Stimulated activated CD8-positive, alpha-beta memory T cell treated with anti-CD3 and anti-CD28 coated beads, Interleukin-15, amount 100 ng/mL, for 24 hours (primary cell): ENCODE measurements at places on chromosomes 11 and 22.

GRCh38 chr11:10605941-10606381 is 37.5 kb upstream of the LYVE1 start:
- no peak for DNase-seq

GRCh38 chr22:50479721-50480120 is 1.6 kb upstream of the ADM2 start:
- no peak for DNase-seq

DNA sequence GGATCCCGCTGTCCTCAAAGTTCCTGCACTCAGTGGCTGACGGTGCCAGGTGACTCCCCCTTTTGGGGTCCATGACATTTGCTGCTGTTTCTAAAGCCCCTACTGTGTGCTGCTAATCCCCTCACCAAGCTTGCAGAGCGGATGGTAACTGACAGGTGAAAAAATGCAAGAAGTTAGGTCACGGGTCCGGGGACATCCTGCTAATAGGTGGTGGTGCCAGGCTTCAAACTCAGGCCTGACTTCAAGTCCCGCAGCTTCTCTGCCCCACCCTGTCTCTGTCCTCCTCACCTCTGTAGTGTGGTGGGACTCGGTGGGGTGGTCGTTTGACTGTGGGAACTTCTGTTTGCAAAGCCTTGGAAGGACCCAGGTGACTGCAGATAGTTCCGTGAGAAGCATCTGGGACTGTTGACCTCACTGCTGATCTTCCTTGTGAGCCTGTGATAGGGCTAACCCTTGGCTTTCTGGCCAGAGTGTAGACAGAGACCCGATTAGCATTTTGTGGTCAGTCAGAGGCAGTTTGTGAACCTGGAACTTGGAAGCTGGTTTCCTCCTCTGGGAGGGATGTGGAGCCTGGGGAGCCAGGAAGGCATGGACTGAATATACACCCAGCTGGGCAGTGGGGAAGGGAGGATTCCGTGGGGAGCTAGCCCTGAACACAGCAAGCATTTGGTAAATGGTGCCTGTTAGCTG is 115.4 kb upstream of the OR4B1 start:
- no peak for DNase-seq

- no peak for DNase-seq
Observed at GRCh38 chr22:44368611-44369292, 56.0 kb upstream of the SHISAL1 start.

- no peak for DNase-seq
Observed at GRCh38 chr11:62796281-62796680, 4.5 kb upstream of the TMEM223 start.

GRCh38 chr11:73439002-73439843 is 63.0 kb downstream of the RELT start:
- DNase-seq = no peak

- no peak for DNase-seq
Observed at GRCh38 chr11:115069599-115069998, 391.3 kb downstream of the NXPE2 start.

DNA sequence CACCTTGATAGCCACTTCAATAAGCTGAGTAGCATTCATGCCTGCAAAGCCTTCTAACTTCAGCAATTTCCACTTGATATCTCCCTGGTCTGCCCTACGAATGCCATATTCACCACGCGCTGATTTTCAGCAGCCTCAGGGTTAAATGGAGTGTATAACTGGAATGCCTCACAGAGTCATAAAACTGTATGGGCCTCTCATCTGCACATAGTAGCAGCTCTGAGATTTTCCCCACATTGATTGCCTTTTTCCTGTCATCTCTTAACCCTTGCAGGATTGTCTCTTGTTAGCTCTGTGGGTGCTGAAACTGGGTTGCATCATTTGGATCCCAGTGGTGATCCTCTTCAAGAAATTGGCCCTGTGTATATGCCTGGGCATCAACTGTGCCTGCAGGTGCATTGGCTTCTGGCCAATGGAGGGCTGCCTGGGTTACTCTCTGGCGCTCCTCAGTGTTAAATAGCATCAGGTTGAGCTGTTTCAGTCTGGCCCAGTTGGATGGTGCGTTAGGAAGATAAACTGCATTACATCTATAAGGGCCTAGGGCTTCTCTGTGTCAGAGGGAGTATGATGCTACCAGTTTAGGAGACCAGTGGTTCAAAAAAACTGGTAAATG is 17.4 kb upstream of the GLYATL1 start:
- DNase-seq = no peak

DNA sequence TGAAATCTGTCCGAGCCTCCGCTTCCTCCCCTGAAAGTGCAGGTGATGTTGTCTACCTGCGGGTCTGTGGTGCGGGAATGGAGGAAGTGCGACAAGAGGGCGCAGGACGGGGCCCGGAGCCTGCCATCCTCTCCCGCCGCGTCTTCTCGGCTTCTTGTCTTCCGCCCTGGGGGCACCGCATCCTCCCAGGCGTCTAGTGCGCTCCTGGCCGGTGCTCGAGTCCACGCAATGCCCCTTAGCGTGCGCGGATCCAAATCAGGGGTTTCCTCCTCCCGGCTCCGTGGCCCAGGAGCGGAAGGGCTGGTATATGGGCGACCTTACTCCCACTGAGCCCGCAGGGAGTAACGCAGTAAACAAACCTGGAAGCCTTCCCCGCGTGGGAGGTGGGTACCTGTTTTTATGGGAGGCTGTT is 405 bp downstream of the SFI1 start:
- no peak for DNase-seq

GRCh38 chr11:91082255-91082654 is 859.4 kb upstream of the CHORDC1 start:
- no peak for DNase-seq

- no peak for DNase-seq
Observed at GRCh38 chr11:117597071-117597470, 199.9 kb downstream of the DSCAML1 start.

- DNase-seq = no peak
Observed at GRCh38 chr11:85589373-85589772, 37.8 kb downstream of the DLG2 start.

GRCh38 chr11:112241486-112241885 is 15.3 kb downstream of the PTS start:
- DNase-seq = no peak

DNA sequence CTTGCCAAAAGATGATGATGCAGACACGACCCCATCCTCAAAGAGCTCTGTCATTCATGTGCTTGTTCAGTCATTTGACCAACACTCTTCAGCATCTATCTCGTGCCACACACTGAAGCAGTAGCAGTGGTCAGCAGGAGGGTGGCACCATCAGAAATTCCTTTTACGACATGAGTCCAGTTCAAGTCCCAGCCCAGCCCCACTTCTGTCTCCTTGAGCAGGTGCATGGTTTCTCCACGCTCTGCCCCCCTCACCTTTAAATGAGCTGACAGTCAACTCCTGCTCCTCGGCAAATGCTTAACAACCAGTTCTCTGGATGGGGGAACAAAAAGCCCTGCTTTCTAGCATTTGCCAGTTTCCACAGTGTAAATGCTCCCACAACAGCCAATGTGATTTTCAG is 60.9 kb downstream of the SYN3 start:
- no peak for DNase-seq

DNA sequence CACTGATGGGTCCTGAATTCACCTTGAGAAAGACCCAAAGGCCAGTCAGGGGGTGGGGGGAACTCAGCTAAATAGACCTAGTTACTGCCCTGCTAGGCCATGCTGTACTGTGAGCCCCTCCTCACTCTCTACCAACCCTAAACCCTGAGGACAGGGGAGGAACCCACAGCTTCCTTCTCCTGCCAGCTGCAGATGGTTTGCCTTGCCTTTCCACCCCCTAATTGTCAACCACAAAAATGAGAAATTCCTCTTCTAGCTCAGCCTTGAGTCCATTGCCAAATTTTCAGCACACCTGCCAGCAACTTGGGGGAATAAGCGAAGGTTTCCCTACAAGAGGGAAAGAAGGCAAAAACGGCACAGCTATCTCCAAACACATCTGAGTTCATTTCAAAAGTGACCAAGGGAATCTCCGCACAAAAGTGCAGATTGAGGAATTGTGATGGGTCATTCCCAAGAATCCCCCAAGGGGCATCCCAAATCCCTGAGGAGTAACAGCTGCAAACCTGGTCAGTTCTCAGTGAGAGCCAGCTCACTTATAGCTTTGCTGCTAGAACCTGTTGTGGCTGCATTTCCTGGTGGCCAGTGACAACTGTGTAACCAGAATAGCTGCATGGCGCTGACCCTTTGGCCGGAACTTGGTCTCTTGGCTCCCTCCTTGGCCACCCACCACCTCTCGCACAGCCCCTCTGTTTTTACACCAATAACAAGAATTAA is 2.4 kb upstream of the TTC36 start:
- no peak for DNase-seq

GRCh38 chr11:86719781-86720463 is 47.5 kb upstream of the ME3 start:
- no peak for DNase-seq

- DNase-seq = no peak
Observed at GRCh38 chr11:88831303-88831890, 234.4 kb downstream of the GRM5 start.

DNA sequence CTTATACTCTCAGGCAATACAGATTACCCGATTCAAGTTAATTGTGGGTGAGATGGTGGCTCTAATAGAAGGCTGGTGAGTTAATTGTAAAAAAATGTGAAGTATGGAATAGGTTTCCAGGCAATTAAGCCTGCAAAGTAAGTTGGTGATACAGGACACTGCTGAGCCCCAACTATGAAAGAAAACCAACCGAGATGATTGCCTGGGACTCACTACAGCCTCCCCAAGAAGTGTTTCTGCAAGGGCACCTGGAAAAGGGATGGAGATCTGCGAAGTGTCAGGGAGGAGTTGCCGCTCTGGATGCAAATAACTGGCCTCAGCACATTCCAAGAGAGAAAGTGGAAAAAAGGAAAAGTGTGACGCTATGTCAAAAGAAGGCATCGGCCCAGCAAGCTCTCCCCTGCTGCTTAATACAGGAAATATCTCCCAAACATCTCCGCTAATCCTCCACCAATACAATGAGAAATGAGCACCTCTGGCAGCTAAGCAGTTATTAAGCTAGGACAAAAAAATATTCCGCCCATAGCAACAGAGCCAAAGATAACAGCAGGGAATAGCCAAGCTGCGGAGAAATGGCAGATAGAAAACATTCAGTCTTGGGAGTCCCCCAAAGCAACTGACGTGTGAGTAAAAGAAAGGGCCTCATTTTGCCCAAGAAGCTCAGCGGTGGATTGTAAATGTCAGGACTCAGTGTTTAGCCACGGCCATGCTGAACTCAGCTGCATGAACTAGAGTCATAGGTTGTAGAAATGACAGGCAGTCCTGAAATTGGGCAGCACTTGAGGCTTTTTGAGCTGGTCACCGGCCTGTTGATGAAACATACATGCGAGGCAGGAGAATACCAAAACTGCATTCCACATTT is 133.7 kb downstream of the SNX19 start:
- no peak for DNase-seq

DNA sequence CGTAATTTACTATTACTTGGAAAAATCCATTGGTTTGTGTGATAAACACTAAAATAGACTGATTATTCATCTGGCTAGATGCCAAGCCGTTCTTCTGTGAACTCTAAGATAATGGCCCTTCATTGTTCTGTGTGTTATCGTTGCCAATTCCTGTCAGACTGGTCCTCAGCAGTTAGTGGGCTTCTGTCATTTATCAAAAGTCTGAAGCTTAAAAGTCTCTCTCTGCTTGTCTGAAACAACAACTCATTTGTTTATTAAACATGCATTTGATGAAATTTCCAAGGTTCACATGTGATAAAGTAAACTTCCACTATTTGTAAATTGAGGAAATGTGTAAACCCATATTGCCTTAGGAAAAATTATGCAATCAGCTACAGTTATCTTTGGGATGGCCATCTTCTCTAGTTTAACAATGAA is 21.1 kb upstream of the RDX start:
- no peak for DNase-seq

DNA sequence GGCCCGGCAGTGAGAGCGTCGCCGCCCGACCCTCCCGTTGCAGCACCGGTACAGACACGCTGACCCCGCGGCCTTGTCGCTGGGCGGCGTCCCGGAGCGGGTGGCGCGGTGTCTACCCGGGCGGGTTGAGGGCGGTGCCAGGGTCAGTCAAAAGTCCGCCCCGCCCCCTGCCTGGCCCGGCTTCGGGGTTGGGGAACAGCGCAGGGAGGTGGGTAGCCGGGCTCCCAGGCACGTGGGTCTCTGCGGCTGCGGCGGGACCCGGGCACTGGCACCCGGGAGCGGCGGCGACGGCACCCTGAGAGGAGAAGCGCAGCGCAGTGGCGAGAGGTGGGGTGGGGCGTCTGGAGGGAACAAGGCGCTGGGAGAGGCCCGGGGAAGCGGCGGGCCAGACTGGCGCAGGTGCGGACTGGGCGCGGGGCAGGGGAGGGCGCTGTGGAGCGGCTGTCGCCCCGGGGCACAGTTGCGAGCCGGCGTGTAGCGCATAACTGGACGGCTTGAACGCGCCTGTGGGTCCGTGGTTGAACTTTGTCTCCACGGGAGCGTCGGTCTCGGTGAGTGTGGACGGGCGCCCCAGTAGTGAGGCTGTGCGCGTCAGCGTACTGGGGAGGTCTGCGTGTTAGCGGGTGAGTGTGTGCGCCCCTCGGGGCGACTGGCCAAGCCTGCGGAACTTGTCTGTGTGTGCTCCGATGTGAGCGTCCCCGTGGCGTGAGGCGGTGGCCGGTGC is at the start of gene P2RY2:
TSS of gene P2RY2 (plus strand) at position 176 of the 724 bp plus-strand sequence. CDS start 15,879 bp downstream, outside the sequence.
- DNase-seq = peak; percentile 10

- DNase-seq = no peak
Observed at GRCh38 chr22:46068593-46069491, 81.5 kb upstream of the PPARA start.

DNA sequence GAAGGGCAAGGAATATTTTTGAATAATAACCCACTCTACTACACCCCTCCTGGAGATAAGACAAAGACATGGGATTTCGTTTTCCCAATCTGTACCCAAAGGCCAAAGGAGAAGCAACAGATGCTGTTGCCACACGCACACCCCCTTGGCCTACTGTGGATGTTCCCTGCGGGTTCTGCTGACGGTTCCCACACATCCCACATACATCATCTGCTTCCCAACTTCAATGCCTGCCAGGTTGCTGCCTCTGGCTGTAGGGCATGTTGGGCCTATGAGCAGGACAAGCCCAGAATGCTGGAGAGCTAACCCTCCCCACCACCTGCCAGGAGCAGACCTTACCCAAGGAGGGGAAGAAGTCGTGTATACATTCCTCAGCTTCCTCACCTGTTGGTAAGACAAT is 13.6 kb upstream of the RBFOX2 start:
- DNase-seq = no peak

DNA sequence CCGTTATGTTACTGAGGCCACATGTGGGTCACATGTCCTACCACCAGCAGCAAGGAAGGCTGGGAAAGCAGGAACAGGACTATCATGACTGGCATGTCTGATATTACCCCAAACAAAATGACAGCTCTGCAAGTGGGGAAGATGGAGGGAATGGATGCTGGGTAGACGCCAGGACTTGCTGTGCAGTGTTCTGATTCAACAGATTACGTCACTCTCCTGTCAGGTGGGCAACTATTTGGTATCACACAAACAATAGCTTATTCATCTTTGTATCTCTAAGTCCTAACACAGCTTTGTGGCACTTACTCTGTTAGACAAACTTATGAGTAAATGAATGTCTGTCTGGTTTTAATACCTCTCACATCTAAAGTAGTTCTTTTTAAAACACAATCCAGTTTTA is 105.2 kb downstream of the SPON1 start:
- DNase-seq = no peak

GRCh38 chr11:6841694-6842093 is 3.8 kb upstream of the OR10A5 start:
- no peak for DNase-seq

GRCh38 chr11:5467527-5467926 is 18.4 kb downstream of the OR51I2 start:
- no peak for DNase-seq
